Activated CD4-positive, alpha-beta T cell treated with anti-CD3 and anti-CD28 coated beads, Interleukin-2, amount 10 ng/mL, durations not matched to agents 7 days and 5 days (primary cell): ENCODE measurements at places on chromosomes 2 and 18.
A peak's percentile ranks its signal among the peaks of the same experiment; 100 is the strongest.

- H3K4me3 ChIP-seq: no peak overlapping the region
- H3K4me1 ChIP-seq: no peaks in the 10 kb centered on the region
- no peaks in the 10 kb centered on the region for H3K27me3 ChIP-seq
- no peak for DNase-seq
Measured at GRCh38 chr2:188813315-188813714, 160.9 kb upstream of the COL3A1 start.

- no peak overlapping the region for H3K27ac ChIP-seq
- H3K4me3 ChIP-seq: no peak overlapping the region
- no peak for DNase-seq
- H3K4me1 ChIP-seq: no peaks in the 10 kb centered on the region
Measured at GRCh38 chr2:10228611-10229365, 73.9 kb upstream of the HPCAL1 start.

DNA sequence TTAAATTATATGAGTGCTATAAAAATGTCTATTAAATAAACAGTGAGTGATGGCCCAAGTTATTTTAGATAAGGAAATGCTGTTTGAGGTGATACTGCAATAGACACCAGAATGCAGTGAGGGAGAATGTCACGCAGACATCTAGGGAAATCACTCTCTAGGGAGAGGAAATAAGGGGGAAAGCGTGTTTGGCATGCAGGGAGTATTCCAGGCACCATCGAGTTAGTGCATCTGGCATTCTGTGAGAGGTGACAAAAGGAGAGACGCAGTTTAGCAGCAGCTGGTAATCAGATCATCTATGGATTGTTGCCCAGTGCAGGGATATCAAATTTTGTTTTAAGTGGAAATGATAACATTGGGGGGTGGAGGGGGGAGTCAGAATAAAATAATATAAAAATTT lies 175.4 kb upstream of the NETO1 start:
- no peaks in the 10 kb centered on the region for H3K4me1 ChIP-seq
- DNase-seq: no peak
- no peaks in the 10 kb centered on the region for H3K27me3 ChIP-seq
- no peak overlapping the region for H3K27ac ChIP-seq
- no peaks in the 10 kb centered on the region for H3K36me3 ChIP-seq

DNA sequence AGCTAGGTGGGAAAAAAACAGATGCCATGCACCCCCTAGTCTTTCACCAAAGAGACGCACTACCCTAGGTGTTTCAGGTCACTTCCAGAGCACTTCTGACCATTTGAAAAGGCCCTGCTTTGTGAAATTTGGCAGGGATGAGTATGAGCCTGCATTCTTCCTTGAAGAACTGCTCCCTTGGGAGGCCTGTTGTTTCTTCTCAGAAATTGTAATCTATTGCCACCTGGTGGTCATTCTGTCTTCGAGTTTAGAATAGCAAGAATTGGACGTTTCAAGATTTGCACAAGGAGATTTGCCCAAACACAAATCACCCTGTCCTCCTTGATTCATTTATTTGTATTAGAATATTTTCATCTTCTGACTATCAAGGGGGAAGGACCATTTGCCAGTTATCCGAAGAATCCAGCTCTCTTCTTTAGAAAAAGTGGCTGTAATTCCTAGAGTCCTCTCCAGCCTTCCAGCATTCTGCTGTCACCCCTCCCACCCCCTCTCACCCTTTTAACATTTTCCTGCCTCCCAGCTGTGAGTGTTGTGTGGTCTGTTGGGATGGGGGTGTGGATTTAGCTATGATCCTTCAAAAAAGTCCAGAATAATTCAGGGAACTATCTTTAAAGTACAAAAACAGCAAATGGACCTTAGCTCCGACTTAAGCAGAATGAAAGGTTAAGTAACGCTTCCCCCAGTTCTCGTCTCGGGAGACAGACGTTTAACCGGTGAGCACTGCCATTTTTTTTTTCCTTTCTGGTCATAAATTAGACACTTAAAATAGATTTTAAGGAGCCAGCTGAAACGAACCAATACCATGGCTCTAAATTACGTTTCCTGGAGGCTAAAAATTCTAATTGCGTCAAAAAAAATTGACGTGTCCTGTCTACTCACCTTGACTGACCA lies 3.7 kb upstream of the GAD1 start:
- H3K36me3 ChIP-seq: no peaks in the 10 kb centered on the region
- no peak overlapping the region for H3K4me3 ChIP-seq
- peak; percentile 54 for DNase-seq
- H3K4me1 ChIP-seq: peaks cover 40% of the 10 kb centered on the region

DNA sequence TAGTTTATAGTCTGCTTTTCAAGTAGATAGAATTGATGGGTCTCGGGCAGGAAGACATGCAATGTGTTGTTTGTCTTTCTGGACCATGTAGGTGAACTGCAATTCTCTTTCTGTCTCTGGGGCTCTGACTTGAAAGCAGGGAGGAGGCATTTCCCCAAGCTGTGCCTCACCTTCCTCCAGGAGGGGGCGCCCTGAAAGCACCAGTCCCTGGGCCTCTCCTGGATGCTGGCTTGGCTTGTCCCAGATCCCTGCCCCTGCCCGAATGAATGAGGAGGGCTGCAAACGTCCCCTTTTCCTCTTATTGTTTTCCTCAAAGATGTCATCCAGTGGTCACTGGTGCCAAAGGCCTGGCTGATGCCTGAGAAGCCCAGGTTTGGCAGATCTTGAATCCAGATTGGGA lies 270.6 kb downstream of the CELF4 start:
- H3K4me3 ChIP-seq: no peak overlapping the region
- H3K27ac ChIP-seq: no peak overlapping the region
- no peaks in the 10 kb centered on the region for H3K36me3 ChIP-seq
- no peak for DNase-seq
- peaks cover 1% of the 10 kb centered on the region for H3K27me3 ChIP-seq

- peak overlapping the region; percentile 71 for H3K4me3 ChIP-seq
- peak; percentile 26 for DNase-seq
- peaks cover 3% of the 10 kb centered on the region for H3K36me3 ChIP-seq
- H3K27me3 ChIP-seq: peaks cover 6% of the 10 kb centered on the region
- peak overlapping the region; percentile 91 for H3K27ac ChIP-seq
Measured at GRCh38 chr2:70977605-70978205, 725 bp upstream of the ANKRD53 start.

GRCh38 chr2:10554961-10555809 lies 107.1 kb upstream of the ODC1 start:
- no peaks in the 10 kb centered on the region for H3K27me3 ChIP-seq
- no peaks in the 10 kb centered on the region for H3K36me3 ChIP-seq
- H3K4me3 ChIP-seq: no peak overlapping the region
- H3K27ac ChIP-seq: no peak overlapping the region
- H3K4me1 ChIP-seq: no peaks in the 10 kb centered on the region

DNA sequence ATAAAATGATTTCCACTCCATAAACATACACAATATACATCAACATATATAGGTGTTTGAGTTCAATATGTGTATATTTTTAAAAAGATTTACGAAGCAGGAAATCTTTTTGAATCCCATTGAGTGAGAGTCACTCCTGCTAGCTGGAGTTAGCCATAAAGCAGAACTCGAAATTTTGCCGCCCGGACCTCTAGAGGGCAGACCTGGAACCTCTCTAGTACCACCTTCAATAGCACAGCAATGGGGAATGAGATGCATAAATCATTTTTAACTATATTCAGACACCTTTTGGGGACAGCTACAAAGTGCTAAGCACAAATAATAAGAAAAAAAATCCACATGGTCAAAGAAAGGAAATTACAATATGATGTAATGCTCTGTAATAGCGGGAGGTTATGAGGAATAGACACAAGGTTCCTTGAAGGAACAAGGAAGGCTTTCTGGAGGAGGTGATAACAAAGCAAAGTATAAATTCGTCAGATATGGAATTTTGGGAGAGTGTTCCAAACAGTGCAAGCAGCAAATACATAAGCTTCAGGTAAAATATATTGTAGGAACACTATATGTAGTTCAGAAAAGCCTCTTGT lies 533.4 kb downstream of the ERBB4 start:
- no peak for DNase-seq
- no peak overlapping the region for H3K27ac ChIP-seq
- no peak overlapping the region for H3K4me3 ChIP-seq
- H3K27me3 ChIP-seq: no peaks in the 10 kb centered on the region
- no peaks in the 10 kb centered on the region for H3K4me1 ChIP-seq

DNA sequence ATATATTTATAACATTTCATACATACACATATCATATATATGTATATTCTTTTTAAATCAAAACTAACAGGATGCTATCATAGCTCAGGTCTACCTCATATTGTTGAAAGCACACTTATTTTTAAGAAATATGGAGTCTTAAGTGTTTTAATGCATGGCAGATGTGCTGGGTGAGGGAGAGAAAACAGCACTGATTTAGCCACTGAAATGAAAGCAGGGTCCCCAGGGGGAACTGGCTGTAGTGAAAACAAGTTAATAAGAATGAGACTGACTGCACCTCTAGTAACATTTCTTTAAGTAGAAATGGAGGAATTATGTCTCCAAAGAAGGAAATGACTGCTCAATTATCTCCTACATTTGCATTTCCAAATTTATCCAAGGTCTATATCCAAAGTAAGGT lies 857.8 kb downstream of the DCDC2C start:
- H3K27me3 ChIP-seq: no peaks in the 10 kb centered on the region
- H3K4me1 ChIP-seq: no peaks in the 10 kb centered on the region
- DNase-seq: no peak
- H3K36me3 ChIP-seq: no peaks in the 10 kb centered on the region

DNA sequence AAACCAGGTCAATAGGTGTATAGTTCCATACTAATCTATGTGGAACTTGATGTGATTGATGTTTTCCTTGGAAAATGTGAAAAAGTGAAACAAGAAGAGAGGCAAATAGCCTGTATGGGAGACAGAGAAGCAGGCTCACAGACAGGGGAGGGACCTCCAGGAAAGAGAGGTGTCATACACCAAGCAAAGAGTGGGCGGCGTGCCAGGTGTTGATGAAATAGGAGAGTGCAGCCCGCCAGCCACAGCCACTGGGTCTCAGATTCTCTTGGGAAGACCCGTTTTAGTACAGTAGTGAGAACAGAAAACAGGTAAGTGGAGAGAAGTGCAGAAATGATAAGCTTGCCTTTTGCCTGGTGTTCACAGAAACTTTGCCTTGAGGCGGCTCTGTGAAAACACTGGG lies 301.9 kb downstream of the ZNF407 start:
- no peaks in the 10 kb centered on the region for H3K36me3 ChIP-seq
- no peak for DNase-seq
- H3K27ac ChIP-seq: no peak overlapping the region
- no peak overlapping the region for H3K4me3 ChIP-seq
